Activated CD4-positive, alpha-beta T cell treated with anti-CD3 and anti-CD28 coated beads, Interleukin-2, amount 50 U/mL, for 1 hour (primary cell): ENCODE measurements at places on chromosomes 7 and 10.

GRCh38 chr10:7488418-7488829, 77.6 kb upstream of the SFMBT2 start:
- no peak for DNase-seq

DNA sequence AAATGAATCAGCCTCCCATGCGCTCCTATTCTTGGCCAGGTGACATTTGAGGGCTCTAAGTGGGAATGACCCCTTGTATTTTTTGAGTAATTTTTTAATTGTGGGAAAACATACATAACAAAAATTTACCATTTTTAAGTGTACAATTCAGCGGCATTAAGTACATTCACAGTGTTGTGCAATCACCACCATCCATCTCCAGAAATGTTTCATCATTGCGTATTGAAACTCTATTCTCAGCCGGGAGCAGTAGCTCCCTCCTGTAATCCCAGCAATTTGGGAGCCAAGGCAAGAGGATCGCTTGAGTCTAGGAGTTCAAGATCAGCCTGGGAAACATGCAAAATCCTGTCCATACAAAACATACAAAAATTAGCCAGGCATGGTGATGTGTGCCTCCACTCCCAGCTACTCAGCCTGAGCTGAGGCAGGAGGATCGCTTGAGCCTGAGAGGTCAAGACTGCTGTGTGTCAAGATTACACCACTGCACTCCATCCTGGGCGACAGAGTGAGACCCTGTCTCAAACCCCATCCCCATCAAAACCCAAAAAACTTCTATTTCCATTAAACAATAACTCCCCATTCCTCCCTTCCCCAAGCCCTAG, 2.5 kb downstream of the ANTXRL start:
- no peak for DNase-seq

DNA sequence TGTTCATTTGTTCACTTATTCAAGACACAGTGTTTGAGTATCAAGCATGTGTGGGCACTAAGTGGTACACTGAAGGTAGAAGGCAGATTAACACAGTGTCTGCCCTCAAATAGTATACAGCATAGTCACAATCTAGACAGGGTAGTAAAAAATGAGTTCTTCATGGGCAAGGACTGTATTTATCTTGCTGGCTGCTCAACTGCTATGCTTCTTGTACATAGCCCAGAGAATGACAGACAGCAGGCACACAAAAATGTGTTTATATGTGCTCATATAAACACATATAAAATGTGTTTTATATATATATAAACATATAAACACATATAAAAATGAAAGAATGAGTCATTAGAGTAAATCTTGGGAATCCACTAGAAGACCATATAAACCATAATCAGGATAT, 43.1 kb downstream of the TFEC start:
- no peak for DNase-seq

DNA sequence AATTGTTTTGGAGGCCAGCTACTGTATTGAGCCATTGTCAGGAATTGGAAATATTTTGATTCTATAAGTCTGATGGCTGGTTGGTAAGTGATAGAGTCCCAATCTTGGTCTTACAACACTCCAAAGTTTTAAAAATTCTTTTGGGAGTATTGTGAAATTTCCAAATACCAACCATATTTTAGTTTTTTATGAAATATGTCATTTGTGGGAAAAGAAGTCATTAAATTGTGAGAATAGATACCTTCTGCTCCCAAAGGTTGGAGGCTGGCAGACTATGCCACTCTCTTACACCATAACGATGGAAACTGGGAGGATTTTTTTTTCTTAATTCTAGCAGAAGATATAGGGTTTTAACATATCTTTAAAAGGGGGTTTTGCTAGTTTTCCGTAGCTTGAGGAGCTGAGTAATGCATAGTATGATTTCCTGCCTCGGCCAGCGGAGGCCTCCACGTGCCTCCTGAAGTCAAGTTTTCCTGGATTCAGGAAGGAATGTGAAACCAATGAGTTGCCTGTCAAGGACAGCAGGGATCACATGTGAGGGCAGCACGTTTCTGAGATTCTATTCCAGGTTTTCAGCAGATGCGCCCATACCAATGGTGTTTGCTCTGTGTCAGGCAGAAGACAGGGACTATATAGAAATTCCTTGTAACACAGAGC, 92.2 kb upstream of the LAMB4 start:
- no peak for DNase-seq

DNA sequence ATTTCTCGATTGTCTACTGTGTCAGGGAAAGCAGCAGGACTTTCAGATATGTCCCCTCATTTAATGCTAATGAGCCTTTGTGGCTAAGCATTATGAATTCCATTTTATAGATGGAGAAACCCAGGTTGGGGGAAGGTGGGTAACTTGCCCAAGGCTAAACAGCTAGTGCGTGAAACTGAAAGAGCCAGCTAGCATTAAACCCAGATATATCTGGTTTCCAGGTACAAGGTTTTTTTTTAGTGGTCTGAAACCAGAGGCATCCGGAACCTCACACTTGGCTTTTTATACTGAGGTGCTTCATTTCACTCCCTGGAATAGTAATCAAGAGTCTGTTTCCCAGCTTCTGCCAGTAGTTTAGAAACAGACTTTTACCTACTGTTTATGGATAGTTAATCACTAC, 694.8 kb downstream of the PHTF2 start:
- DNase-seq, result no peak

DNA sequence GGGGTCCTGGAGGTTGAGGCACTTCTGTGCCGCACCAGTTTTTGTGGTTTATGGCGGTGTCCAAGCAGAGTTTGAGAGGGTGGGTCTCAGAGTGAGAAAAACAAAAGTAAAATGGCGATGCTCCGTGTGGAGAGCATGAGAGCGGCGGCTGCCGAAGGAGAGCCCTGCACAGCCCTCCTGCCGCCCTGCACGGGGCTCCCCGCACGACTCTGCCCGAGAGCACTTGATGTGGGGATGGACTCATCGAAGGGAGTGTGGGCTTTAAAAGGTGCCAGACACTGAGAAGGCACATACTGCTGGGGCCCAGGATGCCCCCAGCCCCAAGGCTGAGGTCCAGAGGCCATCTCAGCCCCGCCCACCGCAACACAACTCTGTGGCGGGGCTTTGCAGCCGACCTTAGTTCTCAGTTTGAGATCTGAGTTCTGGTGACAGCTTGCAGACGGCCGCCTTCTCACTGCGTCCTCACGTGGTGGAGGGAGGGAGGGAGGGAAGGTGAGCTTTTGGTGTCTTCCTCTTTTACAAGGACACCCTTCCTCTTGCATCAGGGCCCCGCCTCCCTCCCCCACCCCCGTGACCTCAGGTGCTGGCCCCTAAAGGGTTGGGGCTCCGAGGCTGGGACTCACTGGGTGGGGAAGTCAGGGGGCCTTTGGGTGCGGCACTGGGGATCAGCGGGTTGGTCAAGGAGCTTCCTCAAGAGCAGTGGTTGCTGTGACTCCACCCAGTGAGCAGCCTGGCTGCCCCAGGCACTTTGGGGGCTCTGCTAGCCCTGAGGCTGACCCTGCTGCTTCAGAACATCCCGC, 69.1 kb downstream of the NKX6-2 start:
- DNase-seq, result no peak

- no peak for DNase-seq
These were observed 5.6 kb downstream of the PROSER2 start for GRCh38 chr10:11828682-11829284.

GRCh38 chr10:130224228-130224627, 88.0 kb downstream of the GLRX3 start:
- DNase-seq, result no peak

DNA sequence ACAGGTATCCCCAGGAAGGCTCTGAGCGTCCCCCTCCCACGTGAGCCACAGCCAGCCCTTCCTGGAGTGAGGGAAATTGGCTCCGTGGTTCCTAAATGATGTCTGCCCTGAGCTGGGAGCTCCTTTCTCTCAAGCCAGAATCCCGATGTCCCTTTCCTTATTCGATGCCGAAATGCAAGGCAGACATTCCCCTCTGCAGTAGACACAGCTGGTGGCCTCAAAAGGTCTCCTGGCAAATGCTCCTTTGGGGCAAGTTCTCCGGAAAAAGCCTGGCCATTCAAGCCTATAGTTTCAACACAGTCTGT, 98.9 kb downstream of the HIP1 start:
- DNase-seq, result no peak

- no peak for DNase-seq
These were observed 701.2 kb upstream of the SORCS1 start for GRCh38 chr10:107865691-107866090.

DNA sequence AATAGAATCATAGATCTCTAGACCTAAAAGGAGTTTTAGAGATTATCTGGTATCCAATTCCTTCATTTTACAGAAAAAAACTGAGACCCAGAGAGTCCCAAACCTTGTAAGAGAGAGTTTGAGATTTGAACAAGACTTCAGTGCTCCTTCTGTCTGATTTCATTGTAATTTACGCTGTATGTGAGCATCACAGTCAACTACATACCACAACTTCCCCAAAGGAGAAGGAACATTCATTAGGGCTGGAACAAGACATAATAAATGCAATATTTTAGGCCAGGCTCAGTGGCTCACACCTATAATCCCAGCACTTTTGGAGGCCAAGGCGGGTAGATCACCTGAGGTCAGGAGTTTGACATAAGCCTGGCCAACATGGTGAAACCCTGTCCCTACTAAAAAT, 17.3 kb upstream of the PRKAR2B start:
- DNase-seq, result no peak

DNA sequence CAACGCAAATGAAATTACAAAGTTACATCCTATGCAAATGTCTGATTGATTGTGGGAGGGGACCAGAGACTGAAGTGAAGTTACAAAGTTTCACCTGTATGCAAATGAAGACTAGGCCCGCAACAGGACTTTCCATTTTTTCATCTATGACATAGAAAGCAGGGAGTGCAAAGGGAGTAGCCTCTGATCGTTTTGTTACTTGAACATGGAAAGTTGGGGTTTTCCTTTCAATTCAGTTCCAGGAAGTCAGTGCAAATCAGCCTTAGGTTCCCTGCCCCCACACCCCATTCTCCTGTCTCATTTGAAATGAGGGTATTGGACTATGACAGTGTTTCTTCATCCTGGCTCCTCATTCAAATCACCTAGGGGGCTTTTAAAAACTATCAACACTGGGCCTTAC, 96.9 kb upstream of the HABP2 start:
- no peak for DNase-seq

DNA sequence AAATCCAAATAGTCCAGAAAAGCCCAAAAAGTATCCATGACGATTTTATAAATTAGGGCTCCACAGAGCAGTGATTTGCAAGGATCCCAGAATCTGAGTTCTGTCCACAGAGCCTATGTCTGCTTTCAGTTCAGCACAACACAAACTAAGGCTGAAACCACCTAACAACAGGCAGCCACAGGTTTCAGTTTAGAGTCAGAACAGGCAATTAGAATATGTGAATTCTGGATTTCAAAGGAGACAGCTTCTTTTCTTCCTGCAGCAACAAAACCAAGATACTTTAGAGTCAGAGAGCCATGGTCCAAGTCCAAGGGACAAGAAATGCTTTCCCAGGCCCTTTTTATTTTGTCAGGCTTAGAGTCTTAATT, 23.6 kb downstream of the IFIT3 start:
- DNase-seq, result no peak

GRCh38 chr7:68041554-68041953, 1044.9 kb downstream of the TYW1 start:
- no peak for DNase-seq
